Karpas-422 (cell line): ENCODE measurements at places on chromosomes 16 and 17.

- no peak for DNase-seq
These were observed 51.7 kb upstream of the MTSS2 start for GRCh38 chr16:70737377-70738082.

DNA sequence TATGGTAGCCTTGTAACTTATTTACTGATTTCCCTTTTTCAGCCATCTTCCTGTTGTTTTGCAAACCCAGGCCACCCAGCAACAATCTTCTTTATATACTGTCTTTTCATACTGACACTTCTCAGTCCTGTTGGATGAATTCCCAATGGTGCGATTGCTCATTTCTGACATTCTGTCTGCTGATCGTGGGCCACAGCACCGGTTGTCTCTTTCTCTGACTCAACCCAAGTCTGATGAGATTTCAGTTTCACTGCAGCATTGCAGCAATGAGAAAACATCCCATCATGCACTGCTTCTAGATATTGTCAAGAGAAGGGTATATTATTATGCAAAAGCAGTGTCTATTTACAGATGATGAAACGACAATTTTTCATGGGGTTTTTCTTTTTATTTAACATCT, 349.2 kb upstream of the HSBP1 start:
- DNase-seq = no peak

- no peak for DNase-seq
These were observed 207.6 kb downstream of the CEP112 start for GRCh38 chr17:65984299-65984698.

DNA sequence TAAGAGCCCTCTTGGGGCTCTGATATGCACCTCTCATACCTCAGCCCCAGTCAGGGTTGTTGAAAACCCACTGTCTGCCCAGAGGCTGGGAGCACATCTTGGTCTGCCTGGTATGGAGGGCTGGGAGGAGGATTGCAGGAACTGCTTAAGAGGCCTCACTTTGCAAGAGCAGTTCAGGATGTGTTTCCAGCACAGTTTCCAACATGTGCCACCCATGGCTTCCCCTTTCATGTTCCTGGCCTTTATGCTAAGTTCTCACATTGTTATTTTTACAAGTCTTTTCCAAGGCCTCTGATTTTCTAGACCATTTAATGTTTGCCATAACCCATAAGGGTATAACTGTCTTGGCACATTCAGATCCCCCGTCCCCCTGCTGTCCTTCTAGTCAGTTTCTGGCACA, 155.4 kb downstream of the WWOX start:
- no peak for DNase-seq

- DNase-seq = no peak
These were observed 7.3 kb upstream of the CUEDC1 start for GRCh38 chr17:57962279-57963148.

GRCh38 chr16:27550582-27550920, 607 bp downstream of the KATNIP start:
- DNase-seq = peak; percentile 57

- DNase-seq = no peak
These were observed 134.4 kb upstream of the CDH8 start for GRCh38 chr16:62170642-62171041.

DNA sequence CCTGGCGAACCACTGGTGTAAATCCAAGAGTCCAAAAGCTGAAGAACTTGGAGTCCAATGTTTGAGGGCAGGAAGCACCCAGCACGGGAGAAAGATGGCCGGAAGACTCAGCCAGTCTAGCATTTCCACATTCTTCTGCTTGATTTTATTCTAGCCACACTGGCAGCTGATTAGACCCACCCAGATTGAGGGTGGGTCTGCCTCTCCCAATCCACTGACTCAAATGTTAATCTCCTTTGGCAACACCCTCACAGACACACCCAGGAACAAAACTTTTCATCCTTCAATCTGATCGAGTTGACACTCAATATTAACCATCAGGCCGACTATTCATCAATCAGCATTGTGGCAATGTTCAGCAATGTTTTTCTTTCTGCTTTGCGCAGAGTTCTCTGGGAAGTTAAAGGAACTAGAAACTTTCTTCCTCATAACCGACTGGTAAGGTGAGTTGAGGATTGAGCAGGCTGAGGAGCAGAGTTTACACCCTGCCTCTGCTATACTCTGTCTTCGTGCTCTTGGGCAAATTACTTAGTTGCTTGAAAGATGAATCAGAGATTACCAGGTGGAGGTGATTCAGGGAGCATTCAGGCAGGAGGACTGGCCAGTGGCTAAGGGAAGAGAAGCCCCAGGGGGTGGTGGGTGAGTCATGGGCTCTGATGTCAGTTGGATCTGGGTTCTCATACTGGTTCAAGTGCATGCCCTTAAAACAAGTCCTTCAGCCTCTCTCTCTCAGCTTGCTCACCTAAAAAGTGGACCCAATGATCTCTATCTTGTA, 28.2 kb upstream of the BRD7 start:
- no peak for DNase-seq

GRCh38 chr17:77087650-77088454, 52.9 kb upstream of the SEC14L1 start:
- no peak for DNase-seq

- no peak for DNase-seq
These were observed 27.9 kb downstream of the GABARAPL2 start for GRCh38 chr16:75593825-75594820.

- DNase-seq = no peak
These were observed 340.0 kb downstream of the C16orf95 start for GRCh38 chr16:86977076-86977676.

GRCh38 chr16:29641561-29641960, 21.5 kb upstream of the SPN start:
- DNase-seq = peak; percentile 73

GRCh38 chr17:39751637-39752036, 13.9 kb downstream of the GRB7 start:
- no peak for DNase-seq

DNA sequence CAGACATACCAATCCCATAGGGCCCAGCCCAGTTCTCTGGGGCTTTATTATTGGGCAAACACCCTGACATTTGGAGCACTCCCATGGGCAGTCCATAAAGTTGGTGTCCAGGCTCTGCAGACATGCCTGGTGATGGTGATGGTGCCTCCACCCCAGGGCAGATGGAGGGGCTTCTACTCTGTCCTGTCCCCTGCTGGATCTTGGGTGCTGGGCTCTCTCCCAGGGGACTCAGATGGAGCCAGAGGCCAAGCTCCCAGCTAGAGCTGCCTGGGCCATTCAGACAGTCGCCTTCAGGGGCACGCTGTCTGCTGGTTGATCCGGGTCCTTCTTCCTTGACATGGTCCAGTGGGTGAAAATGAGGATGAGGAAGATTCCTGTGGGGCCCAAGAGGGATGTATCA, 10.6 kb downstream of the CDH16 start:
- DNase-seq = no peak

DNA sequence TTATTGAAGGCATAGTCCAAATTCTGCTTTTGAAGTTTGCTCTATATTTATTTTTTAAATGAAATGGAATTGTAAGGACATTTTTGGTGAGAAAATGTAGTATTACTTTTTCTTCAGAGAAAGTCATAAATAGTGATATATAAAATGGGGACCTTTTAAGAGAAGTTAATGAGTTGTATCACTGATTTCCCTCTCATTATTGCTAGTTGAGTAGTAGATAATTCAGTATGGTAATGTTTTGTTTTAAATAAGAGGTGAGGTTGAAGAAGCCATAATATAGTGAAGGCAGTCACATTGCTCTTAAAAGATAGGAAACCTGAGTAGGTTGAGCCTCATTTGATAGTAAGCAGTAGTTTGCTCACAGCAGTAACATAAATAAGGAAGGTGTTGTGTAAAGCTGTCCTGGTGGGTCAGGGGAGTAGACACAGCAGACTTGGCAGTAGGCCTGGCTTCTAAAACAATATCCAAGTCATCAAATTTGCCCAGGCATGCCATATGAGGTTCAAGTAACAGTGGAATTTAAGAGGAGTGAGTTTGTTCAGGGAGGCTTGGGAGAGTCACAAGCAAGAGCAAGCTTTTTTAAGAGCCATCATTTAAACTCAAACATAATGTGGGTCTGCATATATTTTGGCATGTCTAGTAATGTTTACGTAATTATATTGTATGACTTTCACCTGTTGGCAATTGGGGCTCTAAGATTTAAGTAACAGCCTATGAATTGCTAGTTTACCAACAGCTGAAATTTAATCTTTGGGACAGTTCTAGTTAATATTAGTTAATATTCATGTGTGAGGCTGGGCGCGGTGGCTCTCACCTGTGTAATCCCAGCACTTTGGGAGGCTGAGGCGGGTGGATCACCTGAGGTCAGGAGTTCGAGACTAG, 6.5 kb downstream of the NFATC3 start:
- no peak for DNase-seq

- DNase-seq = no peak
These were observed 722.3 kb downstream of the CDH8 start for GRCh38 chr16:61313931-61314330.

- DNase-seq = no peak
These were observed 62.4 kb upstream of the MED9 start for GRCh38 chr17:17414341-17414805.

DNA sequence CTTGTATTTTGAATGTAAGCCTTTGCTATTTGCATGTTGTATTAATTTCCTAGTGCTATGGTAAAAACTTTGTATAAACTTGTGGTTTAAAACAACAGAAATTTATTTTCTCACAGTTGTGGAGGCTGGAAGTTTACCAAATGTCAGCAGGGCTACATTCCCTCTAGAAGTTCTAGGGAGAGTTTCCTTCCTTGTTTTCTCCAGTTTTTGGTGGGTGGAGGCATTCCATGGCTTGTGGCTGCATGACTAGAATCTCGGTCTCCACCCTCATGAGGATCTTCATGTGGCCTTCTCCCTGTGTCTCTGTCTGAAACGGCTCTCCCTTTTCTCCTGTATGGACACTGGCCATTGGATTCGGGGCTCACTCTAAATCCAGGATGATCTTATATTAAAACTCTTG, 482.2 kb upstream of the GOT2 start:
- DNase-seq = no peak

DNA sequence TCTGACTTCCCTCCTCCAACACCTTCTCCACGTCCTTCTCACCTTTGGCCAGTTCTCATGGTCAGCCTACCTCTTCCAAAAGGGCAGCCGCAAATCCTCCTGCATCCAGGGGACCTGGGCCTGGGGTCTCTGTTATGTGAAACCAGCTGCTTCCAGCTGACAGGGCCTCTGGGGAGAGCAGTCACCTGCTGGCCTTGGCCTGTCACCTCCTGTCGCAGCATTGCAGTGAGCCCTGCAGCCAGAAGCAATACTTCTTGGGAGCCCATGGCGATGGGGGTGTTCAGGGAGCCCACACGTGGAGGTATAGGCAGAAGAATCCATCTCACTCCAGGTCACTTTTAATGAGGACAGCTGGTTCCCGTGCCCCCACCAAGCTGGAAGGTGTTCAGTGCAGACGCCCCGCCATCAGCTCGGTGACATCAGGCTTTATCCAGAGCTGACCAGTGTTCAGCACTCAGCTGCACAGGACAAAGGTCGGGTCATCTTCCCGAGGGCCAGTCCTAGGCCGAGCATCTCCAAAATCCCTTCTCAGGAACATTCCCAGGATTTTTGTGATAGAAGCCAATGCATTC, 1.7 kb upstream of the SLC47A2 start:
- DNase-seq = no peak

DNA sequence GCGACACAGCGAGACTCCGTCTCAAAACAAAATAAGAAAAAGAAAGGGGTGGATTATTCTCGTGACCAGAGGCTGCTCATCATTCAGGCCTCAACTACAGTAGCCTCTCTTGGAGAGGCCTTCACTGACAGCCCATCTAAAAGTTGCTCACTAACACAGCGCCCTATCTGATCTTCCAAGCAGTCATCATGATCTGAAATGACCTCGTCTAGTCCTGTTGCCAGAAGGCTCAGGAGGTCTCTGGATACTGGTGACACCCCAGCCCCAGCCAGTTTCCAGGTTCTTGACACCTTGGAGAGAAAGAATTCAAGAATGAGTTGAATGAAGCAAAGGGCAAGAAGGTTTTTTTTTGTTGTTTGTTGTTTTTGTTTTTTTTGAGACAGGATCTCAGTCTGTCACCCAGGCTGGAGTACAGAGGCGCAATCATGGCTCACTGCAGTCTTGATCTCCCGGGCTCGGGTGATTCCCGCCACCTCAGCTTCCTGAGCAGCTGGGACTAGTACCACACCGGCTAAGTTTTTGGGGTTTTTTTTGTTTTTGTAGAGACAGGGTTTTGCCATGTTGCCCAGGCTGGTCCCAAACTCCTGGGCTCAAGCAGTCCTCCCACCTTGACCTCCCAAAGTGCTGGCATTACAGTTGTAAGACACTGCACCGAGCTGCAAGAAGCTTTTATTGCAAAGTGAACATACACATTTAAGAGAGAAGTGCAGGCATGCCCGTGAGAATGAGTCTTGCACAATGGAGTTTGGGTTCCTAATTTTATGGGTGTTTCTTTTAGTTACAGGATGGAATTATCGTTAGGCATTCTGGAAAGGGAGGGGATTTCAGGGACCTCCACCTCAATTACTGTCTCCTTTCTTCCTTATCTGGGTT, 2.7 kb upstream of the ZC3H7A start:
- DNase-seq = no peak
